ENCODE measurements at places on chromosomes 11 and 22. TPM values are rescaled to one million over a fixed set of nuclear protein-coding genes. Genes with fewer than 3 reads are reported as not detected.

Gene APLNR
- total RNA-seq: not detected

Gene GLYAT
- not detected for total RNA-seq

Gene ZFTA
- total RNA-seq: 29.5 TPM

Gene DRD2
- total RNA-seq: not detected

Gene SHISAL1
- total RNA-seq: 1.5 TPM

Gene APOA5
- not detected for total RNA-seq

Gene SCGB1D2
- total RNA-seq: not detected

Gene RAG1
- 0.45 TPM for total RNA-seq

Gene APOL4
- total RNA-seq: not detected

Gene SLC25A18
- total RNA-seq: not detected

Gene MRGPRX4
- total RNA-seq: not detected

Gene OR8H2
- total RNA-seq: not detected

Gene HPS4
- 29.5 TPM for total RNA-seq

Gene ABCG4
- total RNA-seq: 0.05 TPM

Gene SNAP29
- 17.2 TPM for total RNA-seq

Gene NUDT22
- total RNA-seq: 152 TPM

Gene FGF19
- 10.3 TPM for total RNA-seq

Gene ANO9
- not detected for total RNA-seq
